ENCODE measurements at places on chromosomes 5 and 9. TPM values are rescaled to one million over a fixed set of nuclear protein-coding genes. Genes with fewer than 3 reads are reported as not detected.

ANKRD31 gene
- 0.17 TPM for total RNA-seq

DNA sequence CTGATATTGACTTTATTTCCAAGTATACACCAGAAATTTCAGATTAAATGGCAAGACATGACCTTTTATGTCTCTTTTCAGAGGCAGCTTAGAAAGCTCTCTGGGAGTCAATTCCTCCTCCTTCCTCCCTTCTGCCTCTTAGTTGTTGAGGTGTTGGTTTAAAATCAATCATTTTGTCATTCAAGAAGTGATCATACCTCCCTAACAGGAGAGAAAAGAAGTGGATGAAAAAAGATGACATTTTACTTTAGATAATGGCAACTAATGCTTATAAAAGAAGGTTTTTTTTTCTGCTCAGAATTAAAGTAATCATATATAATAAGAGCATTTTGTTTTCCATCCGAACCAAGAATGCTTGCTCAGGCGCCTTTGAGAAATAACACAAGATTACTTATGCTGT, 448.7 kb downstream of the CTNND2 start:
- DNase-seq = no peak

DNA sequence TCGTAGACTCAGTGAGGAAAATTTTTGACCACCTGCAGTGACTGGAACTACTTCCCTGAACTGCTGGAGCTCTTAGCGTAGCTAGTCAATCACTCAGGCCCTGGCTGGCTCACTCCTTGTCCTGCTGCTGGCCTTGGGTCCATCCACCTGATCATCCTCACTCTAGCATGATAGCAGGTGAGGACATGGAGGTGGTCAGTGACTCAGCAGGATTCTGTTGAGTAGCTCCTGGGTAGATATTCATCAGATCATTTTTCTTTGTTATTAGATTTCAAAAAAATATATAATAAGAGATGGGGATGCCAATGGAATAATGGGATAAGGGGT, 25.0 kb upstream of the SEMA4D start:
- DNase-seq = no peak

DNA sequence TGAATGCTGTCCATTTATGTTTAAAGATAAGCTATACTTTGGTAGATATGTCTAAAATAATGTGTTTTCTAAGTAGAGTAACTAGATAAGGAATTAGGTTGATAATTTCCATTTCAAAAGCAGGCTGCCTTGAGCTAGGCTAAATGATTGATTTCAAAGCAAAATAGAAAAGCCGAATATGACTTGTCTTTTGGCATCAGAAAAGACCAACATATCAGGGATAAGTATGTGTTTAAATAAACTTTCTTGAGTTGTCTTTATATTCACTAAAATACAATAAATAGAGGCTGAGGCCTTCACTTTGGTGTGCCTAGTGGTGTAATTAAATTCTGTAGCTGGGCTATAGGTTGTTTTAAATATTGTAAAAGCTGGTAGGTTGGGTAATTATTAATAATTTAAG, 569.0 kb downstream of the TAF11L14 start:
- DNase-seq = no peak

DNA sequence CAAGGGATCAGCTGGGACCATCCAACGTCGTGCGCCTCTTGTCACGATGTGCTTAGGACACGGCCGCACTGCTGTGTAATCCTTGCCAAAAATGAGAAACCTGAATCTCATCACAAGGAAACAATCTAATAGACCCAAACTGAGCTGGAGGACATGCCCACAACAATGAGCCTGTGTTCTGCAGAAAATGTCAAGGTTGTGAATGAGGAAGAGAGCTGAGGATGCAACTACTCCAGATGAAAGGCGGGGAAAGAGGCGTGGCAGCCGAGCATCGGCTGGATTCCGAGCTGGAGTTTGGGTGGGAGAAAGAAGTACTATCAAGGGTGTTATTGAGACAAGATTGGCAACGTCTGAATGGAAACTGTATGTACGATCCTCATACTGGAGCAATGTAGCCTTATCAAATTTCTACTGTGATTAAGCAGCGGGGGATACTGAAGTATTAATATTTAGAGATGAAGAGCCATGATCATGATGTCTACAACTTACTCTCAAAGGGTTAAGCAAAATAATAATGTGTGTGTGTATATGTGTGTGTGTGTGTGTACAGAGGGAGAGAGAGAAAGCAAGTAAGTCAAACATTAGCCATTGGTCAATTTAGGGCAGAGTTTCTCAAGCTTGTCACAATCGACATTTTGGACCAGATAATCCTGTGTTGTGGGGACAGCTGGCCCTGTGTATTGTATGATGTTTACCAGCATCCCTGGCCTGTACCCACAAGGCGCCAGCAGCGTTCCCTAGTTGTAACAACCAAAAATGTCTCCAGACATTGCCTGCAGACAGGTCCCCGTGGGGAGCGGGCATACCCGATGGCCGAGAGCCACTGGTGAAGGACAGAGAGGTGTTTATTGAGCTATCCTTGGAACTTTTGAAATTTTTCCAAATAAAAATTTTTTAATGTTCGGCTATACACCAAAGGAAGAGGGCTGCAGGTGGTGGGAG, 46.5 kb downstream of the DUSP1 start:
- no peak for DNase-seq

Measured in mucosa of gallbladder (tissue), 1 donor.